Globus pallidus (tissue), 1 donor: ENCODE measurements at places on chromosomes 5 and 9.

DNA sequence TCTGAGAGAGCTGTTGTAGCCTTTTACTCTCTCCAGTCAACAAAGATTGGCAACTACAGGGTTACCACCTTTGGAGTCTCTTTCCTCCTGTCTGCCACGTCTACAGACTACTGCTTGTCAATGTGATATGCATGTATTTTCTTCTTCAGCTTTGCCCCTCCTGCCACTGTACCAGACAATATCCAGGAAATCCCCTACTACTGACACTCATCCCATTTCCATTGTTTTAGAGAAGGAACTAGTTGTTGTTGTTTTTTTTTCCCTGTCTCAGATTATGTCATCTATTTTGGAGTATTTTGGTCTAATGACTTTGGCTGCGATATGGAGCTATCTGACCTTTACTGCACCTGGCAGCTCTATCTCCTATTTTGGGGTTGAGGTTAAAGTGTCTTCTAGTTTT, 50.1 kb upstream of the MACIR start:
- DNase-seq, result no peak

- no peak for DNase-seq
These were observed 104.7 kb downstream of the ISL1 start for GRCh38 chr5:51487952-51488351.

- DNase-seq, result no peak
These were observed 3.2 kb downstream of the WDR5 start for GRCh38 chr9:134139081-134139480.

DNA sequence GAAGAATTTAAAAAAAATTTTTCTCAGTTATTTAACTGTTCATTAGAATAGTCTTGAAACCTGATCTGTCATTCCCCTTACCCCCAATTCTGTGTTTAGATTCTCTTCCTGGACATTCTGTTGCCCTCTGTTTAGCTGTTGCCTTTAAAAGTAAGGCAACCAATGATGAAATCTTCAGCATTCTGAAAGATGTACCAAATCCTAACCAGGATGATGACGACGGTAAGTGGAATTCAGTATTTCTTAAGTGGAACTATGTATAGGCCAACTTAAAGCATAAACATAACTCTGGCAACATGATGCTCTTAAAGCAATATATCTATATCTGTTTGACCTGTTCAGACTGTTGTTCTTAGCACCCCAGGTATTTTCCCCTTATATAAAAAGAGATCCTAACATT, 27.2 kb downstream of the NCBP1 start:
- DNase-seq, result no peak

DNA sequence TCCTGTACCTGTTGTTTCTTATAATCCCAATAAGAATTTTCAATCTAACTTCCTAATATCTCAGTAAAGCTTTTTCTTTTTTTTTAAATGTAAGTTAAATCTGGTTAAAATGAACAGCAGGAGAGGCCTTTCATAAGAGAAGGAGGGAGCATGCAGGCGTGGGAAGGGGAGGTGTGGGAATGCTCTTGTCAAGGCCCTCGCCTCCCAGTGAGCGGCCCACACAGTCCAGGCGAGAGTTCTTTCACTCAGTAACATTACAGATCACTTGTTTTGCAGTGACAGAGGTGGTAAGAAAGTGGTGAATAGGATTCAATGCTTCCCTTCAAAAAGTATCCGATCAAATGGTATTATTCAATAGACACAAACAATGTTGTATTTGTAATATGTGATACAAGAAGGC, 125.0 kb downstream of the EPB41L4A start:
- no peak for DNase-seq

- peak; percentile 60 for DNase-seq
These were observed 41.5 kb downstream of the SH3PXD2B start for GRCh38 chr5:172412724-172413286.

DNA sequence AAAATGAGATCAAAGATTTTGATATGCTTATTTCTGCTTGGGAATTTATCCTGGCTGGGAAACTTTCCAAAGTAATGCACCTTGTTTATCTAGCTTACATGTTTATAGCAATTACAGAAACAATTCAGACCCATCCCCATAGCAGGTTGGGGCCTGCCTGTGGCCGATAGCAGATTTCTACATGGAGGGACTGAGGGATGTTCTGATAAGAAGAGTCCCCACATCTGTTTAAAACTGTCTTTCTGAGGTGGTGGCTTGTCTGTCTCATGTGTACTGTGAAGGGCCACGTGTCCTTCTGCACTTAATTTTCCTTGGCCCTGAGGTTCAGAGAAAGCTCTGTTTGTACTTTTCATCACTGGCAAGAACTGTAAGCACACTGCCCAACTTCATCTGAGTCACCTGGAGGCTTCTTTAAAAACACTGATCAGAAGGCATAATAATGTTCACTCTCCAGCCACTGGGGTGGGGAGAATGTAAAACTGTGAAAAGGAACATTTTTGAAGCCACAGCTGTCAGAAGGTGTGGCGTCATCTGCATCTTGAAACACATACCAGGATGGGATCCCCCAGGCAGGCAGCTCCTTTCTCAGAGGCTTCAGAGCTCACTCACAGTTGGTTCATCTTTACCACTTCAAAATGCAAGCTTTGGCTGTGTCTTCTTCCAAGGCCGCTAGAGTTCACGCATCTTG, 80.3 kb downstream of the MAP1B start:
- DNase-seq, result no peak

- no peak for DNase-seq
These were observed at the start of gene RNF224 for GRCh38 chr9:137227054-137227852. TSS of gene RNF224 (plus strand) at chr9:137227502. CDS start at chr9:137228336, 834 bp downstream.

GRCh38 chr5:73587923-73588322, 22.4 kb downstream of the UTP15 start:
- no peak for DNase-seq

- DNase-seq, result no peak
These were observed 26.3 kb downstream of the NR3C1 start for GRCh38 chr5:143376911-143377813.

- DNase-seq, result peak; percentile 75
These were observed at the start of gene SGCD for GRCh38 chr5:156326718-156327259. TSS of gene SGCD (plus strand) at chr5:156327164.

DNA sequence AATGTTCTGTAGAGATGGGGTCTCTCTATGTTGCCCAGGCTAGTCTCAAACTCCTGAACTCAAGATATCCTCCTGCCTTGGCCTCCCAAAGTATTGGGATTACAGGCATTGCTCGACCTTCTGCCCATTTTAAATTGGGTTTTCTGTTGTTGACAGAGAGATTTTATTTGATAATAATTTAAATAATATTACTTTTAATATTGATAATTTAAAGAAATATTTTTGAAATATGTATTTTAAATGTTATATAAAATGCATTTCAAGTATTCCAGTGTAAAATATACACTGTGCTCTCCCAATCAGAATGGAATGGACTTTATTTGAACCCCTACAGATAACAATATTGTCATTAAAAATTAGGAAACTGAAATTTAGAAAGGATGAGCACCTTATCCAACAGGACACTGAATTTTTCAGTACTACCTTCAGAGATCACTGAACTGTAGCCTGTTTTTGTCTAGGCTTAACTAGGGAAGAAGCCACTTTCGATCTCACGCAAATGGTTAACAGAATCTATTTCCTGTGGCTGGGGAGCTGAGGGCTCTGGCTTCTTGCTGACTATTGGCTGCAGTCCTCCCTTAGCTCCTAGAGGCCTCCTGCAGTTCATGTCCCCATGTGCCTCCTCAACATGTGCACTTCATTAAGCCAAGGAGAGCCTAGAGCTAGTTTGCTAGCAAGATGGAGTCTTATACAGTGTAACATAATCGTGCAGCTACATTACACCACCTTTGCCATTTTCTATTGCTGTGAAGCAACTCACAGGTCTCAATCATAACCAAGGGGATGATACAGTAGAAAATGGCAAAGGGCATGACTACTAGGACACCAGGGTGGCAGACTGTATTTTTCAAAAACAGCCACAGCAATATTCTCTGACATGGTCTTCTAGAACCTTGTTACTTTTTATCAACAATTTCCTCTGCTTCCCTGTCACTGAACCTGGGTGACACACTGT, 150.0 kb downstream of the CDC42SE2 start:
- no peak for DNase-seq

DNA sequence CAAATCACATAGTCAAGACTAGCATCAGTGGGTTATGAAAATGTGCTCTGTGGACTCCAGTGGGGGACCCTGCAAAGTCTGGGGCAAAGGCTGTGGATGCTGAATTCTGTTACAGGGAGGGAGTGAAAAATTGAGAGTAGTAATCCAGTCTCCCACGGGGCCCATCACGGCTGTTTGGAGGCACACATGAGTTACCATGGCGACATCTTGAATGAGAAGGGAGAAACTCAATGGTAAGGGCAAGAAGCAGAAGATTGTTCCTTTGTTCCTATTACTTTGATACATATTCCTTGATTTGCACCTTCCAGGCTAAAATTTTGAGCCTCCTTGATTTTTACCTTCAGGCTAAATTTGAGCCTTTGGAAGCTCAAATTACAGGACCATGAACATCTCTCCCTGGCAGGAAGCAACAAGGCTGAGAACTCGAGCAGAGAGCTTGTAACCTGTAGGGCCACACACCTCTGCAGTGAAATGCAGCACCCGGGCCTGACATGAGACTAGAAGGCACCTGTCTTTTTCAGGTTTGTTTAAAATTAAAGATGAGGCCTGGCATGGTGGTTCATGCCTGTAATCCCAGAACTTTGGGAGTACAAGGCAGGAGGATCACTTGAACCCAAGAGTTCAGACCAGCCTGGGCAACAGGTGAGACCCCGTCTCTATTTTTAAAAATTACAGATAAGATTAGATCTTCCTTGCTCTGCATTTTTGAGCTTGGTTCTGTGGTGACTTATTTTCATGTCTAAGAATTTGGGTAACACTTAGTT, 31.0 kb upstream of the ZFR start:
- no peak for DNase-seq

DNA sequence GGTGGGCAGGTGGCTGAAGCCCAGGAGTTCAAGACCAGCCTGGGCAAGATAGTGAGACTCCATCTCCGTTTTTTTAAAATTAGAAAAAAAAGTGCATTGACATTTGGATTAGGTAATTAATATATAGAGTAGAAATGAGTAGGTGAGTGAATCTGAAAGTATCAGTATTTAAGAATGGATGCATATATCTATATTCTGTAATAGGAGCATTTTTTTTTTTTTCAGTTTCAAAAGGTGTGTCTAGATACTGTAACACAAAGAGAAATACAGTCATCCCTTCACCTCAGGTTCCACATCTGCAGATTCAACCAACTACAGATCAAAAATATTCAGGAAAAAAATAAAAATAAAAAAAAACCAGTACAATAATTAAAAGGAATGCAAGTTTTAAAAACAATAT, 50.8 kb downstream of the RBM27 start:
- no peak for DNase-seq

DNA sequence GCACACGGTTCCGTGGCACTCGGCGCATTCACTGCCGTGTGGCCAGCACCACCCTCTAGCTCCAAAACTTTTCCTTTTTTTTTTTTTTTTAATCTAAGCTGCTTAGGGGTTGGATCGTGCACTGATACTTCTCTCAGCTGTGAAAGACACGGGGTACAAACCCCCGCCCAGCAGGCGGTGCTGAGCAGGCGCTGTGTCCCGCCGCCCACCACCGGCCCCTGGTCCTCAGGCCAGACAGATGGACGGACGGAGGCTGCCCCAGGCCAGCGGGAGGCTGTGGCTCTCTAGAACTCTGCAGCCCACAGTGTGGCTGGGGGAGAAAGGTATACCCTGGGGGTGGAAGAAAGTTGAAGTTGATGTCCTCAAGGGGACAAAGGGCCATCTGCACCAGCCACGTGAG, 6.2 kb downstream of the AGPAT2 start:
- DNase-seq, result no peak

DNA sequence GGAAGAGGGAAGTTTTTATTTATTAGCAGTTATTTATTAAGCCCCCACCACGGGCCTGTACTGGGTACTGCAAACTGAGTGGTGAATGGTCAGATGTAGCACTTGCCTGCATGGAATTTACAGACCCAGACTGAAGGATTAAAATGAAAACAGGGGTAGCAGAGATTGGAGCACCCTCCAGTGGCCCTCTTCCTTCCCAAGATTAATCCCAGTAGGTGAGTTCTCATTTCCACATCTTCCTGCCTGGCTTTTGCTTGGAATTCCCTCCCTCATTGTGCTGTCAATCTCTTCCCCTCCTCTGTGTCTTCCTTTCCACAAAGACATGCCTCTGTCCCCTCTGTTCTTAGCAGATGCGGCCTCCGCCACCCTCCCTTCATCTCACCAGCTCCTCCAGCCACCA, 39.2 kb downstream of the MVB12B start:
- peak; percentile 69 for DNase-seq

GRCh38 chr5:52864371-52864770, 76.7 kb downstream of the ITGA1 start:
- no peak for DNase-seq

DNA sequence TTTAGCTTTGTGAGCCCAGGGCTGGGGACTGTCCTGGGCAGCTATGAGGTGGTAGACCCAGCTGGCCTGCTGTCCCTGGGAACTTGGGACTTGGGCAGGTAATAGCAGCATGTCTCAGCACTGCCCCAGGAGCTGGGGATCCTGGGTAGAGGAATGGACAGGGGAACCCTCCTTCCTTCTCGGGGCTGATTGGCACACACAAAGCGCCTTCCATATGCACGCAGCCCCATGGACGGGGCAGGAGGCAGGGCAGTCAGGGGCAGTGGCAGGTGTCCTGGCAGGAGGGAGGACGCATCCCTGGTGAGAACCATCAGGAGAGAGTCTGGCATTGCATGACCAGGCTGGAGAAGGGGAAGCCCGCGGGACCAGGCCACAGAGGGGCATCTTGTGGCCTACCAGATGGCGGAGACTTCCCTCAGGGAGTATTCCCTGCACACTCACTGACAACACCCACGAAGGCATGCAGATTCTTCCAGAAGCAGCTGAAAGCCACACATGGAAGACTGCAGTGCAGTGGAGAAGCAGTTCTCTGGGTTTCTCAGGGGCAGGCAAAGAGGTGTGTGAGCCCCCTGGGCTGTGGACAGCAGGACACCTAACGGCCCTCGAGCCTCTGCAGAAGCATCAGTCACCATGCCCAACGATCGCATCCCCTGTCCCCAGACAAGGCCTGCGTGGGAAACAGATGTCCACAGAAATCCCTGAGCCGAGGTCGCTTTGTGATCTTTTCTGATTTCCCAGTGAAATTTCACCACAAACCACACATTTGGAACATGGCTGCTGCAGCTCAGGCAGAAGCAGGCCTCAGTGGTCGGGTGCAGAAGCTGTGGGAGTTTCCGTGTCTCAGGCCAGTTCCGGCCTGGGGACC, 7.0 kb upstream of the NKD2 start:
- no peak for DNase-seq

GRCh38 chr5:172659909-172660628, 19.0 kb downstream of the NEURL1B start:
- peak; percentile 92 for DNase-seq

DNA sequence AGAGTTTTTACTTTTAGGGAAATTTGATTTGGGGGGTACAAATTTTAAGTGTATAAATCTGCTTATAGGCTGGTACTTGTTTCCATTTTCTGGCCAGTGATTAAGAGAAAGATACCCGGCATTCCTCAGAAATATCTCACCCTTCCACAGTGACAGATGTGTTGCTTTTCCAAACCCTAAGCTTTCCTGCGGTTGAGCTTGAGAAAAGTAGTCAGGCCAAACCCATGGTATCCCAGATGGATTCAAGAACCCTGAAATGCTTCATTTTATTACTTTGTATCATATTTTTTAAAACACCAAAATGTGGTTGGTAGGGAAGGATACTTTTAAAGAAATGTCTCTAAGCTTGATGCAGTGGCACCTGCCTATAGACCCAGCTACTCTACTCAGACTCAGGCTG, 23.5 kb downstream of the SPTAN1 start:
- no peak for DNase-seq
